ENCODE measurements at places on chromosomes 6 and 20.

GRCh38 chr6:113647143-113647889 lies 209.8 kb upstream of the MARCKS start:
- DNase-seq, result no peak

GRCh38 chr6:158907931-158908330 lies 88.8 kb upstream of the EZR start:
- DNase-seq, result no peak

- DNase-seq, result no peak
Observed at GRCh38 chr6:47130086-47130485, 88.0 kb upstream of the ADGRF1 start.

DNA sequence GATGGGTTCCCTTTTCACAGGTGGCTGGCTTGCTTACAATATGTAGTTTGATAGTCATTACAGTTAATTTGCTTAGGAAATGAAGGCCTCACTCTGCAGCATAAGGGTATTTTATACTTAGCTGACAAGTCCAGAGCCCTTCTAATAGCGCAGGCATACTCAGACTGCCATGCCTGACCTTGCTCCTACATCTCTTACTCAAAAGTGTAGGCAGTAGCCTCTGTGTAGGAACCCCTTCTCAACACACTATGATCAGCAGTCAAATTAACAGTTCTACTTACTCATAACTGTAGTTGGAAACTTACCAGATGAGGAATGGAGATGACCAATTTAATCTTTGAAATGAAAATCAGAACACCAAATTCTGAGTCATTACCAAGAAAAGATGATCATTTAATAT lies 373.5 kb downstream of the TBC1D32 start:
- DNase-seq, result no peak

DNA sequence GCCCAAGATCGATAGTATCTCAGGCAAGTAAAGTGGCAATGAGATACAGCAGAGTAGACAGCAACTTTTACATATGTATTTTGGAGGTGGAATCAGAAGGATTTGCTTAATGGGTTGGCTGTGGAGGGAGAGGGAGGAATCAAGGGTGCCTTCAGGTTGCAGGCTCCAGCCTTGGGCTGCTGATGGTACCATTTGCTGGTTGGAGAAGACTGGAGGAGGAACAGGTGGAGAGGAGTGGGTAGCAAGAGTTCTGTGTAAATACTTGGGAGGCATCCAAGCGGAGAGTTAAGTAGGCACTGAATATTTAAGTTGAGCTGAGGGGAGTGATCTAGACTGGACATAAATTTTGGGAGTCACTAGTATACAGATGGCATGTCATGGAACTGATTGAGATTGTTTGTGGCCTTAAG lies 5.2 kb downstream of the BICRAL start:
- DNase-seq, result no peak

- DNase-seq, result no peak
Observed at GRCh38 chr6:82144852-82145340, 102.6 kb downstream of the IBTK start.

GRCh38 chr6:27091661-27092315 lies 155.7 kb upstream of the PRSS16 start:
- DNase-seq, result no peak

- no peak for DNase-seq
Observed at GRCh38 chr20:53962388-53962787, 108.0 kb downstream of the BCAS1 start.
